HCEC 1CT (cell line): ENCODE measurements at places on chromosomes 12 and 14.

GRCh38 chr12:79558924-79559469 lies 131.8 kb downstream of the PAWR start:
- DNase-seq: no peak

DNA sequence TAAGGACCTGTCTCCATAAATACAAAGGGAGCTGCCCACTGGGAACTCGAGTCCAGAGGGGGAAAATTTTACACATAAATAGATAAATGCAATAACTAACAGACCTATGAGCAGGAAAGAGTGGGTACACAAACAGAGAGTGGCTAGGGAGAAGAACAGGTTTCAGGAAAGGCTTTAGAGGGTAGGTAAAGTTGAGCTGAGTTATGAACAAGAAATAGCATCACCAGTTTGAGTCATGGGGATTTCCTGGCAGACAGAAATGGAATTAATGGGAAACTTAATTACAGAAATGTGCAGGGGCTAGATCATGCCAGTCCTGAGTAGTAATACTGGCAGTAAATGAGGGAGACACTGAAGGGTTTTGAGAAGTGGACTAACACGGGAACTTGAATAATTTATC lies 58.0 kb upstream of the CCDC175 start:
- no peak for DNase-seq

DNA sequence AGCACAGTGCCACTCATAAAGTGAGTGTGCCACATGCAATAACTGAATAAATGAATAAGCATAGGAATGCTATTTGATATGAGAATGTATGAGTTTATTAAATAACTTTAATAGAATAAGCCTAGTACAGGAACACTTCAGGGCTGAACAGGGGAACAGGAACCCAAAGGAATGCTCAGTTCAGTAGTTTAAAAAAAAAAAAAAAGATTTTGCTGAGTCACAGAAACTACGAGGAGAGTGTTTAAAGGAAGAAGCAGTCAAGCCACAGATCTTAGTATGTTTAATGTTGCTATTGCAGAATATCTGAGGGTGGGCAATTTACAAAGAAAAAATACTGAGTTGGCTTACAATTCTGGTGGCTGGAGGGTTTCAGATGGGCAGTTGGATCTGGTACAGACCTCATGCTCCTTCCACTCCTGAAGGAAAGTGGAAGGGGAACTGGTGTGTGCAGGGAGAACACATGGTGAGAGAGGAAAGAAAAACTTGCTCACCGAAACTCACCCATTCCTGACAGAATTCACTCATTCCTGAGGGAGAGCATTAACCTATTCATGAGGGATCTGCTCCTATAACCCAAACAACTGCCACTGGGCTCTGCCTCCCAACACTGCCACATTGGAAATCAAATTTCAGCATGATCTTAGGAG lies 880.3 kb upstream of the MGAT4C start:
- peak; percentile 43 for DNase-seq

- peak; percentile 82 for DNase-seq
Observed at GRCh38 chr14:67622675-67623074, 3.0 kb downstream of the ARG2 start.

- no peak for DNase-seq
Observed at GRCh38 chr14:74568911-74569310, 43.1 kb downstream of the LTBP2 start.

- no peak for DNase-seq
Observed at GRCh38 chr12:9367828-9368227, 159.6 kb upstream of the PZP start.

DNA sequence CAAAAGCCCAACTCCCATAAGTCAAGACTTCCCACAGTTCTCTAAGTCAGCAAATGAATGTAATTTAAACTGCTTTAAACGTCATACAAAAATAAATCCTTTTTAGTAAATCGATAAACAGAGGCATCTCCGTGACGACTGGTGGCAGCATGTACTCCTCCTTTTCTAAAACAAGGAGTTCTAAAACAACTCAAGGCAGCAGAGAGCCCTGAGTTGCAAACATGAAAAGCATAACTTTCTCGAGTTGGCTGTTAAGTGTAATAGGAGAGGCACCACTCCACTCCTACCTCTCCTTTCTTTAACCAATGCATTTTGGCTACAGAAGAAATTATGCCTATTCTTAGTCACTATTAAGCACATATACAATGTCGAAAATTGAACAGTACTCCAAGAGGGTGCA lies 22.0 kb downstream of the LTBR start:
- no peak for DNase-seq

GRCh38 chr12:81942594-81942993 lies 183.4 kb upstream of the PPFIA2 start:
- DNase-seq: no peak

DNA sequence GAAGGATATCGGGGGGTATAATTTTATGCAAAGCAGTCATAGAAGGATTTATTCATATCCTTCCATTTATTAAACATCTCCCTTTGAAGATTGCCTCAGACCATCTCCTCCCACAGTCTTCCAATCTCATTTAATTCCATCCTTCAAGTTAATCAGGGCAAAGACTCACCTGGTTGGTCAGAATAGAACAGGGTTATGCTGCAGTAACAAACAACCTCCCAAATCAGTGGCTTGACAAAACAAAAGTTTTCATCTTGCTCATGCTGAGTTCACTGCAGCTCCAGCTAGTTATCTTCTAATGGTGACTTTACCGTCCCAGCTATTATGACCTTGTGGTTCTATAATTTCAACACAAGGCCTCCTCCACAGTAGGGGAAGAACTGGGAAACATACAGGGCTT lies 48.8 kb upstream of the MTERF2 start:
- no peak for DNase-seq

- no peak for DNase-seq
Observed at GRCh38 chr14:73259837-73260236, 22.5 kb downstream of the PAPLN start.

- no peak for DNase-seq
Observed at GRCh38 chr12:12892681-12893141, 1.3 kb downstream of the GPRC5A start.
